ENCODE measurements at places on chromosomes 1 and 21.

GRCh38 chr1:110227774-110228173, 17.7 kb downstream of the KCNC4 start:
- no peak for DNase-seq

DNA sequence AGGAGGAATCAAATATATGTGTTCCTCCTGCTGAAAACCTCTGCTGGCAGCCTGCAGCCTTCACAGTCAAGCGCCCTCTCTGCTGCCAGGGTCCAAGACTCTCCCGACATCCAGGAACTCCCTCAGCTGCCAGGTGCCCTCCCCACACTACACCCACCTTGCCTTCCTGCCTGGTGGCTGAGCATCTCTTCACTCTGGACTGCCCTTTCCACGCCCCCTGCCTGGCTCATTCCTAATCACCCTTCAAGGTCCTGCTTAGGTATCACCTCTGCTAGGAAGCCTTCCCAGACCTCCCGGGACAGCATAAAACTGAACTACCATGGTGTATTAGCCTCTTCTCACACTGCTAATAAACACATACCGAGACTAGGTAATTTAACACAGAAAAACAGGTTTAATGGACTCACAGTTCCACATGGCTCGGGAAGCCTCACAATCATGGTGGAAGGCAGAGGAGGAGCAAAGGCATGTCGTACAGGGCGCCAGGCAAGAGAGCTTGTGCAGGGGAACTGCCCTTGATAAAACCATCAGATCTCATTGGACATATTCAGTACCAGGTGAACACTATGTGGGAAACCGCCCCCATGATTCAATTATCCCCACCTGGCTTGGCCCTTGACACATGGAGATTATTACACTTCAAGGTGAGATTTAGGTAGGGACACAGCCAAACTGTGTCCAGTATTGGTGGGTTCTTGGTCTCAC, 15.3 kb downstream of the LDLRAD1 start:
- DNase-seq, result no peak

DNA sequence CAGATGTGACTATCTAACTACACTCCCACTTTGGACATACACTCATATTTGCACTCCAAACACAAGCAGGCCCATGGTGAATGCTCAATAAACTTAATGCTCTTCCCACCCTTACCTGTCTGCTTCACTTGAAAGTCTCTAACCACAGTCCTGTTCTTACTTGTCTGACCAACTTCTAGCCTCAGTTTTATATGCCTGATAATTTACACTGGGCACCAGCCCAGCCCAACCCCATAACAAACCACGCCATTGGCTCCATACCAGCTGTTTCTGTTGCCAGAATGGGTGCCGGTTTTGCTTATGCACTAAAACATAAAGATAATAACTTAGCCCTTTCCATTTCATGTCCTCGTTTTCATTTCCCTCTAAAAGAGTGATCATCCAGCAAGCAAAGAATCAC, 395.4 kb downstream of the NTNG1 start:
- DNase-seq, result no peak

DNA sequence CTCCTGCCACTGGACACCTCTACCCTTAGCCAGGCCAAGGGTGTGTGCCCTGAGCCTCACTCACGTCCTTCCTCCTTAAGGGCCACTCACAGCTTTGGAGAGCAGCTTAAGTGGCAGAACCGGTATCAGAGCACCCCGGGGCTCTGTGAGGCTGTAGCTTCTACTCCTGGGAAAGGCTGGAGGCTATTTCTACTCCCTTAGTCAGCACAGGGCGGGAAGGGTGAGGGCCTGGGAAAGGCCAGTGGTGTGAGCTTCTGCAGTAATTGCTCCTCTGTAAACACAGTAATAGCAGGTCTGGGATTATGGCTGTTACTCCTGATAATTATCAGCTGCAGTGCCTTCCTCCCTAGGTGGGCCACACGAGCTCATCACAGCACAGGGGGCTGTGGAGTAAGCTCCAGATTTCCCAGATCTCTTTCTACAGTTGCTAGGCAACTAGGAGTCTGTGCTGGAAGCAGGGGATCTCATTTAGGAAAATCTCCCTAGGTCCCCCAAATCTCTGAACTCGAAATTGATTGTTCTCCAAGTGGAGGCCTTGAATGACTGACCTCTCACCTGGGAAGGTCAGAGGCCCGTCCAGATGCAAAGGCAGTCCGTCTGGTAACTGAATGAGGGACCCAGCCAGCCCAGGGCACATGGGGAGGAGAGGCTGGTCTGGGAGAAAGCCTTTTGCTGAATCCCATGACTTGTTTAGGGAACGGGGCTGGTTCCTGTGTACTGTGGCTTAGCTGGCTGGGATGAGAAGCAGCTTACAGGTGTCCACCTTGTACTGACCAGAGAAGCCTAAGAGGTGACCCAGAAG, 29.3 kb downstream of the IER5 start:
- peak; percentile 65 for DNase-seq

DNA sequence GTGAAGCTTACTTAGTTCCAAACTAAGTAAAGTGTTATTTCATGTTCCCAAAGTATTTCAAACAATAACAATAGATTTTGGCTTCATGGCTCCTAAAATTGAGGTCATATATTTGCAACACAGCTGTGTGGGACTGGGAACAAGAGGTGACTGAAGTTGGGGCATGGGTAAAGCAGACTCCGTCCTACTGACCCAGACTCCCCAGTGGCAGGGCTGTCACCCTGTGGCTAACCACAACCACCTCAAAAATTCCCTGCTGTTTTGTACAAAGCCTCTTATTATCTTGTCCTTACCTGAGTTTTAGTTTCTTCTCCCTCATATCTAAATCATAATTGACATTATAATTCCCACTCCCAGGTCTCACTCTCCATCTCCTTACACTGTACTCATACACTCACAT, 117.6 kb downstream of the PTGER3 start:
- DNase-seq, result no peak

DNA sequence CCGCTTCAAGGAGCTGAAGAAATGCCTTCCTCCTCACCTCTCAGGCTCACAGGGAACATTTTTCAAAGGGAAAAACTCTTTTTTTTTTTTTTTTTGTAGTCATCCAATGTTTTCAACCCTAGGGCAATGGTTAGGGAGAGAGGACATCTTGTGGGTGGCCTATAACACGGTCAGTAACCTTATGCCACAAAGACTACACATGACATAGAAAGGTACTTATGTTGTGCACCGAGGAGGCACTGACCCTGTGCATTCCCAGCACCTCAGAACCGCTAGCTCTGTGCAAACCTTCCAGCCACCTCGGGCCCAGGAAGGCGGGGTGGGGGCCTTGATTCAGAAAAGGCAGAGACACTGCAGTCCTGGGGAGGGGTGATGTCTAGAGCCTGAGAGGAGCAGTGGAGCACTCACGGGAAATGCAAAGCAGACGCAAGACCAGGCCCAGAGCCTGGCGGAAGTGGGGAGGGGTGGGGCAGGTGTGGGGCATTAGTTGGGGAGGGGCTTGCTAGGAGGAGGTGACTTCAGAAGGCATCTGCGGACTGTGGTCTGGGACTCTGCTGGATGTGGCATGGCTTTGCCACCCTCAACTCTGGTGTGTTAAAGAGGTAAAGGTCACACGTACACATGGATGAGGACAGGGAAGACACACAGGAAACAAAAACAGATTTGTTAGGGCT, 68.6 kb downstream of the MDM4 start:
- DNase-seq, result no peak

DNA sequence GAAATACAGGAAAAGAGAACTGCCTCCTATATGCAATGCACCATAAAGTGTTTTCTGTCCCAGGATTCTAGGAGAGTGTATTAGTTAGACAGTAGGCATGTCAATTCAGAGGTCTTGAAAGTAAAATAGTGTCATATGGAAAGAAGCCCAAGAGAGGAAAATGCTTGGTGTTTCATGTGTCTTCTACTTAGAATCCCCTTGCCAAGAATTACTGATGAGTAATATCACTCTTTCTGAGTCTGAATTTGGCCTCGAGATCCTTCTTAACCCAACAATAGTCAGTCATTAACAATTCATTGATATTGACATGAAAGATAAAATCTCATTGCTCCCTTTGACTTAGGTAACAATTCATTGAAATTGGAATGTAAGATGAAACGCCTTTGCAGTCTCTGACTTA, 972.2 kb downstream of the TTLL7 start:
- no peak for DNase-seq

DNA sequence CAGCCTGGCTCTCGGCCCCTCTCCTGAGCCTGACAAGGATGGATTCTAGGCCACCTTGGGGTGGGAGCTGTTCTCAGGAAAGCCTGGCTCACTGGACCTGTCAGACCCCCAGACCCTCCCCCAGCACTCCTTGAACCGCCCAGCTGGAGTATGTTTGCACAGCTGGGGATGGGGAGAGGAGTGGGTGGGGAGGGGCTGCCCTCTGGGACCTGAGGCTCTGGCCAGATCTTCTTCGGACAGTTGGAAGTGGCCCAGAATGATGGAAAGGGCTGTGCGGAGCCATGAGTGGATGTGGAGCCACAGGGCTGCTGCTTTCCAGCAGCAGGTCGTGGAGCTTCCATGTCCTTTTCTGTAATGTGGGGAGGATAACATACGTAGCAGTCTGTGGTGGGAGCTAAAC, 43.0 kb upstream of the TRABD2B start:
- DNase-seq, result no peak

Data from right lung (tissue), 10 donors.